ENCODE measurements at places on chromosomes 16 and 17. TPM values are rescaled to one million over a fixed set of nuclear protein-coding genes. Genes with fewer than 3 reads are reported as not detected.

Gene CCL4L2
- 11.8 TPM for total RNA-seq

Gene ARMC7
- total RNA-seq: 4.3 TPM

Gene CCDC137
- 14.4 TPM for total RNA-seq

DNA sequence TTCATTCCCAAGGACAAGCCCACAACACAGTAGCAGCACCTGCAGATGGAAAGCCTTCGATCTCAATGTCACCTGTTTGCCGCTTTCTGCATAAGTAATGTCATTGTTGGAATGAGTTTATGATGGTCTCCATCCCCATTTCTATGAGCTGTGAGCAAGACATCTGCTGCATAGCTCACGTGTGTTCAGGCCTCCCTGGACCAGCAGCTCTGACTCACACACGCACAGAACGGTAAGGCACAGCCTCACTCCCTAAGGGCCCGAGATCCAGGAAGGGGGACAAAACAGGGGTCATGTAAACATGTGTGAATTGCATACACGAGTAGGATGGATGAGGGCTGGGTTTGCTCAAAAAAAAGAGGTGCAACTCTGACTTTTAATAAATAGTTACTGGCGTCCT, 223.1 kb downstream of the SOX9 start:
- no peak for DNase-seq
